ENCODE measurements at places on chromosomes 16 and 17. TPM values are rescaled to one million over a fixed set of nuclear protein-coding genes. Genes with fewer than 3 reads are reported as not detected.

HYDIN gene
- total RNA-seq: 5.9 TPM

RASL10B gene
- total RNA-seq: 4.8 TPM

KRT34 gene
- total RNA-seq: not detected

CA4 gene
- total RNA-seq: 14.1 TPM

GRCh38 chr16:49341706-49342105 is 31.9 kb upstream of the C16orf78 start:
- H3K36me3 ChIP-seq: no peaks in the 10 kb centered on the region
- no peak overlapping the region for H3K4me3 ChIP-seq
- no peaks in the 10 kb centered on the region for H3K4me1 ChIP-seq
- no peak overlapping the region for H3K27ac ChIP-seq
- peaks cover 13% of the 10 kb centered on the region for H3K27me3 ChIP-seq
- no peak for DNase-seq

DNA sequence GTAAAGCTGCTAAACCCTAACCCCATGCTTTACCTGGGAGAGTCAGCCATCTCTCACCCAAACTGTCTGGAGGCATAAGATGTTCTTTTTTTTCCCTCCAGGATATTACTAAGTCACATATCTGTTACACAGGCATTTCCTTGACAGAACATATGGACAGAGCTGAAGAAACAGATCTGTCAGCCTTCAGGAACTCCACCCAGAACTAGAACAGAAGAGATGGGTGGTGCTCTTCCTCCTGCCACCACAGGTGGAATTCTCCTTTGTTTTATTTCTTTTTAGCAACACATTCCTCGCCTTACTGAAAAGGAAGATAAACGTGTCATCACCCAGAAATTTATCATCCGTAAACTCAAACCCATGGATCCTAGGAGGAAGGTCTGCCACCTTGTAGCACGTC is 8.8 kb downstream of the MYCBPAP start:
- H3K4me3 ChIP-seq: no peak overlapping the region
- no peaks in the 10 kb centered on the region for H3K36me3 ChIP-seq
- no peaks in the 10 kb centered on the region for H3K27me3 ChIP-seq
- H3K4me1 ChIP-seq: peaks cover 11% of the 10 kb centered on the region
- no peak overlapping the region for H3K27ac ChIP-seq
- DNase-seq: no peak

DNA sequence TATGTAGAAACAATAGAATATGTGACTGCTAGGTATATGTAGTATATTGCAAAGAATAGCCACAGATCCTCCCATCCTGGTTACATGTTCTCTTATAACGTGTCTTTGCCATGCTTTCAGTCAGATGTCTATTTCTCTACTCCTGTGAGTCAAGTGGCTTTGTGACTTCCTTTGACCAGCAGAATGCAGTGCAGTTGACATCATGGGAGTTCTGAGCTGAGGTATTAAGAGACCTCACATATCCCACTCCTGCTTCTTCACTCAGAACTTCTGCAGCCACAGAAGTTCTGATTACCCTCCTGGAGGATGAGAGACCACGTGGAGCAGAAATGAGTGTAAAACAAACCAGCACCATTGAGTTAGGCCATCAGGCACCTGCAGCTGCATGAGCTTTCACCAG is 222.5 kb downstream of the PRKCA start:
- H3K4me1 ChIP-seq: peaks cover 15% of the 10 kb centered on the region
- no peak overlapping the region for H3K4me3 ChIP-seq
- no peaks in the 10 kb centered on the region for H3K36me3 ChIP-seq

DNA sequence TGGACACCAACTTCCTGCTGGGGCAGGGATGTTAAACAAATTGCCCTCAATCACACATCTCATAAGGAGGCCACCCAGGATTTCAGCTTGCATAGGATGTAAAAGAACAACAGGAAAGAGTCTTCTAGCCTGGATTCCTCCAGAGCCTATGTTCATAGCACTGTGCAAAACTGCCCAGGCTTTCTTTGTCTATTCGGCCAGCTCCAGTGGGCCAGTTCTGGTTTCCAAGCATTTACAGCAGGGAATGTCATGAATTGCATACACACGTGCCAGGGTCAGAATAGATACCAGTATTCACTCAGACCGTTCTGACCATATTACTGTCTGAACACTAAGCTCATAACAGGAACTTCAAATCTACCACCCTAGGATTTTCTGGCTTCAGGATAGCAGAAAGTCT is 273.2 kb downstream of the CDH8 start:
- H3K27me3 ChIP-seq: no peaks in the 10 kb centered on the region
- no peak for DNase-seq
- no peaks in the 10 kb centered on the region for H3K36me3 ChIP-seq
- no peak overlapping the region for H3K4me3 ChIP-seq
